Right ventricle myocardium superior (tissue), 1 donor: ENCODE measurements at places on chromosomes 2 and 18.

DNA sequence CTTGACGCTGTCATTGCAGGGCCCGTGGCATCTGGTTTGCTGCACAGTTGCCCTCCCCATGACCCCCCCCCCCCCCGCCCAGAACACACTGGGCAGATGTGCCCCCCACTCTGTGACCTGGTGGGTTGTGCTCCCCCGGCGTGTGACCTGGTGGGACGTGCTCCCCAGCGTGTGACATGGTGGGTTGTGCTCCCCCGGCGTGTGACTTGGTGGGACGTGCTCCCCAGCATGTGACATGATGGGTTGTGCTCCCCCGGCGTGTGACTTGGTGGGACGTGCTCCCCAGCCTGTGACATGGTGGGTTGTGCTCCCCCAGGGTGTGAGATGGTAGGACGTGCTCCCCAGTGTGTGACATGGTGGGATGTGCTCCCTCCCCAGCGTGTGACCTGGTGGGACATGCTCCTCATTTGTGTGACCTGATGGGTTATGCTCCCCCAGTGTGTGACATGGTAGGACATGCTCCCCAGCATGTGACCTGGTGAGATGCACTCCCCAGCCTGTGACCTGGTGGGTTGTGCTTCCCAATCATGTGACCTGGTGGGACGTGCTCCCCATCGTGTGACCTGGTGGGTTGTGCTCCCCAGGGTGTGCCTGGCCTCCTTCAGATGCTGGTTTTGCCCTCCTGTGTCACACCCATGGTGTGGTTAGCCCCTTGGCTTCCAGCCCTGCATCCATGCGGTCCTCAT is 213.7 kb downstream of the AGAP1 start:
- DNase-seq: no peak

DNA sequence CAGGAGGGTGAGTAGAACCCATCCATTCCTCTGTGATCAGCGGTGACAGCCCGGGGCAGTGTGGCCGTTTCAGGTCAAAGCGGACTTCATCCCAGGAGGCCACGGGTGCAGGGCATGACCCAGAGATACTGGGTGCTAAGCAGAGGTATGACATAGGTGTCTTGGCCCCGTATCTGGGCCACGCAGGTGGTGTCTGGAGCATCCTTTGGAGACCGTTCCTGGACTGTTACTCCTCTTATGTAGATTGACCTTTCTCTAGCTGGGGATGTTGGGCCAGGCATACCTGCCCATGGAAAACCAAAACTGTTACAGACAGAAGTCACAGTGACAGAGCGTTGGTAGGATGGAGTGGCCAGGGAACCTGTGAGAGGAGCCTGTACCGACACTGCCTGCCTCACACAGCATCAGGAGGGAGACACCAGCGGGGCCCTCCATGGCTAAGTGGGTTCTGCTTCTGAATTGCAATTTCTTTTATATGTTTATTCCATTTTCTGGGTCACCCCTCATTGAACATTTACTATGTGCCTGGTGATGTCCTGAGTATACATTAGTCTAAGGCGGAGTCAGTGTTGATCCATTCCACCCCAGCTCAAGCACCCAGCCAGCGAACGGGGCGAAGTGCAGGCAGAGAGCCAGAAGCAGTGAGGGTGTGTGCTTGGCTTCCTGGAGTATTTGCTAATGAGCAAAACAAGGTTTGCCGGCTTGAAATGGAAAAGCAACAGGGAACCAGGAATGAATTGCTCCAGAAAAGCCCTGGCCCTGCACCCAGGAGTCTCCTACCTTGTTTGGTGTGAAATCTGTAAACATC is 141.7 kb downstream of the SH3RF3 start:
- DNase-seq: no peak

GRCh38 chr2:64092502-64092901 is 51.7 kb downstream of the PELI1 start:
- no peak for DNase-seq

- no peak for DNase-seq
Observed at GRCh38 chr2:168929031-168929430, 27.9 kb downstream of the G6PC2 start.

- no peak for DNase-seq
Observed at GRCh38 chr2:18487106-18487913, 73.1 kb downstream of the RDH14 start.

GRCh38 chr2:121716126-121716525 is 20.5 kb downstream of the NIFK start:
- no peak for DNase-seq

DNA sequence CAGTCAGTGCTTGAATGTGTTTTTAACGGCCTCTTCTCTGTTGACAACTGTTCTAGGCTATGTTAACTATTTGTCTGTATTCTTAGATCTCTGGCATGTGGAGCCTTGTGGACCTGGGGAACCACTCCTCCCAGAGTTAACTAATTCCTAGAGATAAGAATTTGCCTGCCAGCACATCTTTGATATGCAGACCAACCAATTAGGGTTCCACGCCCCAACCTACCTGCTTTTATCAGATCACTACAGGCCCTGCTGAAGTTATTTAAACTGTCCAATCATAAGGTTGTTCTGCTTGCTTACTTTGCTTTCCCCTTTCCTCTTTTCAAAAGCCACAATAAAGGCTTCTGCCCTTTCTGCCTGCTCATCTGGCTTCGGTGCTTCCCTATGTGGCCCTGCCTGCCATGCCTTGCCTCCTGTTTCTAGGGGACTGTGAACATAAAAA is 8.5 kb upstream of the CYBRD1 start:
- DNase-seq: no peak

GRCh38 chr2:206435742-206436141 is 7.6 kb upstream of the ADAM23 start:
- DNase-seq: no peak

DNA sequence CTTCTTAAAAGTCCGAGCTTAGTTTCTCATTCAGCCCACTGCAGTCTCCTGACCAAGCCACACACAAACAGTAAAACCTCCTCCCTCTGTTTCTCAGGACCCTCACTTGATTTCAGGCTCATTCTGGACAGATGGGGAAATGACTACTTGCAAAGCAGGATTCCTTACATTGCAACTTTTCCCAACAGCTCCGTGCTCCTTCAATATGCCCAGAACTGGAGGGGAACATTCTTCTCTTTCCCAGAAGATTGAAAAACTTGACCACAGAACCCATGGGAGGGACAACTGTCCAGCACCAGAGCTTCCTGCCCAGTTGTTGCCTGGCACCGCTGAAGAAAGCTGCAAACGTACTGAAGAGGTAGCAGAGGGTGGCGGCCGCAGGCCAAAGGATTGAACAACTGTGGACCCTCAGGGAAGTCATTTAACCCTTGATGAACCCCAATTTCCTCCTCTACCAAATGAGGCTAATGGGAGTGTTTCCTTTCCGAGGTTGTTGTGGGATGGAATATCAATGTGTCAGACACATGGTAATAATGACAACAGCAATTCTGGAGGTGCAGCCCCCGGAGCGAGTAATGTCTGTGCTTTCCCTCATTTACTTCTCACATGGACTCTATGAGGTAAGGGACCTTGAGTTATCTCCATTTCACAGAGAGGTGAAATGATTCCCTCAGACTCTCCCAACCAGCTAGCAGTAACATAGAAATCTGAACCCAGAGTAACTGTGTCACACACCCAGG is 25.0 kb downstream of the BCL11A start:
- DNase-seq: no peak

GRCh38 chr2:39164089-39164488 is 43.2 kb upstream of the SOS1 start:
- no peak for DNase-seq

- no peak for DNase-seq
Observed at GRCh38 chr2:70362661-70363060, 60.8 kb upstream of the FAM136A start.

DNA sequence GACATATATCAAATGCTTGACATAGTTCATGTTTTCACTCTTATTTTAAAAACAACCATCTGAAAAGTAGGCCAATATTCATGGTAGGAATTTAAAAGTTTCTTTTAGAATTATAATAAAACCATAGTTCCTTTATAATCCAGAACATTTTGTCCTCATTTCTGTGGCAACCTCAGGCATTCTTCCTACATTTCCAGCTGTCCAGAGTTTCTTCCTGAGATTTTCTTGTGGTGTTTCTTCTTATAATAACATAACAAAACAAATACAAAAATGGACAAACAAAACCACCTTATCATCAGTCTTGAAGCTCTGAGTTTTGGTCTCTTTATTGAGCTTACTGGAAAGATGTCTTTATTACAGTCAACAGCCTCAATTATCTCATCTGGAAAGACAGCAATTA is 2028.6 kb upstream of the CELF4 start:
- no peak for DNase-seq

- DNase-seq: no peak
Observed at GRCh38 chr2:101803945-101804696, 106.6 kb downstream of the MAP4K4 start.

DNA sequence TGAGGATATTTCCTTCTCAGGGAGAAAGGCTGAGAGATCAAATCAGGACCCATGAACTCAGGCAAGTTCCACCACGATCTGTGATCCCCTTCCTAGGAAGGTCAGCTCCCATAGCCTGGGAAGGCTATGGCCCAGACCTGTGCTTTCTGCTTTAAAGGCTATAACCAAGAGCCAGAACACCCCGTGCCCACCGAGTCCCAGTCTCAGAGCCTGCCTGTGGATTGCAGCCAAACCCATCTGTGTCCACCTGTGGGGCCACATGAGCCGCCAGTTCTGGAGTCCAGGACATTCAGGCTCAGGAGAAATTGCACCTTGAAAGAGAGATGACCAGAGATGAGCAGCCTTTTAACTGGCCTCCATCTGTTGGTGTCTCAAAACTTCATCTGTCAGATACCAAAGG is 46.9 kb downstream of the MAL start:
- DNase-seq: no peak

- no peak for DNase-seq
Observed at GRCh38 chr2:174465327-174465726, 21.5 kb downstream of the GPR155 start.

DNA sequence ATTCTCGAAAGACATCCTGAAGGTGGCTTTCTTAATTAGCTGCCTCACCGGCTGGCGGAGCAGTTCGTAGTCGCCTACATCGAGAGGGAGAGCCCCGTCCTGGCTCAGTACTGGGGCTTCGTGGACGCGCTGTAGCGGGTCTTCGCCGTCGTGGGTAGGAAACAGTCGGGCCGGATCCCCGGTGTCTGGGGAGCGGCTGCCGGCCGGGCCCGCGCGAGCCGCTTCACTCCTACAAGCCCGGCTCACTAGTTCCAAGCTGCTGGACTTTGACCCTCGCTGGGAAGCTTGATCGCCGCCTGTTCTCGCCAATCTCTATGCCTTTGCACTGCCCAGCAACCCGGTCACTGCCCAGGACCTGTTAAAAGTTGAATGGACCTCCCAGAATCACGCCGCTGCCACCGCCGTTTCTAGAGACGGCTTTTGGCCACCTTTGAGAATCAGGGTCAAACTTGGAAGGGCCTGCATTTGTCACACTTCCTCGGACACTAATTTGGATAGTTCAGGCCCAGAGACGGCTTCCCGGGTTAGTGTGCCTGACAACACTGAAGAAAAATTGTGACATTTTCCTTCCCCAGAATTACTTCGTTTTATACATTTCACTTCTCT is 41.4 kb upstream of the AKAIN1 start:
- DNase-seq: peak; percentile 57

DNA sequence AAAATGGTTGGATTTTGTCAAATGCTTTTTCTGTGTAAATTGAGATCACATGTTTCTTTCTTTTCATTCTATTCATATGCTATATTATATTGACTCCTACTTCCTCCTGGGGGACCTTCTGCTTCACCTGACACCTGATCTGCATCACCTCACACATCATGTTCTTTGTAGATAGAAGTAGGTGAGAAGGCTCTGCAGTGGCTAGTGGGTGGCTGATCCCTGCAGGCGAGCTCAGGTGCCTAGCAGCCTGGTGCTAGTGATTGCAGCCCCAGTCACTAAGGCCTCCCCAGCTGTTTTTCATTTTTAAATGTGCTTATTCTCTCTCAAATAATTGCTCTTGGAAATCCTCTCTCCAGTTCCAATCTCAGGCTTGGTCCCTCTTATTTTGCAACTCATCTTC is 33.6 kb downstream of the MC4R start:
- DNase-seq: no peak
